ENCODE measurements at places on chromosomes 6 and 20.
A peak's percentile ranks its signal among the peaks of the same experiment; 100 is the strongest.

GRCh38 chr6:62236784-62237183, 49.2 kb downstream of the KHDRBS2 start:
- DNase-seq = no peak

DNA sequence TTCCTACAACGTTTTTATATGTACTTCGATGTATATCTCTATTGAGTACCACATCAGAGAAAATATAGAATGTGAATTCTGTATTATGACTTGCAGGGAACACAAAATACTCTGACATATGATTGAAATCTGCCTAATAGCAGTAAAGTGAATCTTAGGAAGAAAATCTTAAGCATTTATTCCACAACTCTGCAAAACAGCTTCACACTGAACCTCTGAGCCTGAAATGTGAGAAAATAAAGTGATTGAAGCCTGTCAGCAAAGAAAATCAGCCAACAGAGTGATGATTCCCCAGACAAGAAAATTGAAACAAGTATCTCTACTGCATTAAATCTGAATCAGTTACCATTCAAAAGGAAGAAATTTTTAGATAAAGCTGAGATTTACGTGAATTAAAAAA, 499.5 kb upstream of the RNF217 start:
- DNase-seq = no peak

DNA sequence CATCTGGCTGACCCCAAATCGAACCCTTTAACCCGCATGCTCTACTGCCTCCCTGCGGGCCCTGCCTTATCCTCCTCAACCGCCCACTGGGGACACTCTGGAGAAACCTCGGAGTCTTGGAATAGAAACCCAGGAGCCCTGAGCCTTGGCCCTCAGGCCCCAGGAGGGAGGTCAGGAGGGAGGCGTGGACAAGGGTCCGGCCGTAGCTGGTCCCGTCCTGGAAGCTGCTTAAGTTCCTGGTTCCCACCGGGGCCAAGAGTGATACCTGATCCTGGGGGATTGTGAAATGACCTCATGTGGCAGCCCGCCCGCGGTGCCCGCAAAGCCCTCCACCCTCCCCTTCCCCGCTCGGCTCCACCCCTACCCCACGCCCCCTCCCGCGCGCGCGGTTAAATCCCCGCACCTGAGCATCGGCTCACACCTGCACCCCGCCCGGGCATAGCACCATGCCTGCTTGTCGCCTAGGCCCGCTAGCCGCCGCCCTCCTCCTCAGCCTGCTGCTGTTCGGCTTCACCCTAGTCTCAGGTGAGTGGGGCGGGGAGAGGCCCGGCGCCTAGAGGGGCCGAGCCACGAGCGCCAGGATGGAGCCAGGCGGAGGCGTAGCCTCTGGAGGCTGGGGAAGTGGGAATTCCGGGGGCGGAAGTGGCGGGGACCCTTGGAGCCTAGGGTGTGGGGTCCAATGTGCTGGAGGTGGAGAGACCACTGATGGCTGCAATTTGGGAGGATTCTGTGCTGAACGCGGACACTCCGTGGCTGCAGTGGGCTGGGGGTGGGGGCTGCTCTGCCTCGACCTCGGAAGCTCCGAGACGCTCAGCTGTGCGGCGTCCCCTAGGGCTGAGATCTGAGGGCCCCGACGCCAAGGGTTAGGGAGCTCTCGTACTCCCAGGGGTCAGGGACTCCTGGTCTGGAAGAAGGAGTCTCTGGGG, at the start of gene WFDC2:
Gene WFDC2 (plus strand): TSS at position 418 of the 926 bp plus-strand sequence. CDS start 29 bp downstream, at position 447.
- no peak for DNase-seq

- no peak for DNase-seq
Observed at GRCh38 chr20:46324960-46325703, 16.8 kb upstream of the CDH22 start.

GRCh38 chr6:52503851-52504781, 72.7 kb downstream of the TRAM2 start:
- no peak for DNase-seq

- peak; percentile 78 for DNase-seq
Observed at GRCh38 chr20:10558635-10559187, 115.1 kb downstream of the JAG1 start.

- DNase-seq = no peak
Observed at GRCh38 chr6:11093376-11093625, 333 bp upstream of the SMIM13 start.

- no peak for DNase-seq
Observed at GRCh38 chr6:75600768-75601167, 912 bp upstream of the SENP6 start.

GRCh38 chr6:115891750-115892149, 168.9 kb downstream of the FRK start:
- no peak for DNase-seq

DNA sequence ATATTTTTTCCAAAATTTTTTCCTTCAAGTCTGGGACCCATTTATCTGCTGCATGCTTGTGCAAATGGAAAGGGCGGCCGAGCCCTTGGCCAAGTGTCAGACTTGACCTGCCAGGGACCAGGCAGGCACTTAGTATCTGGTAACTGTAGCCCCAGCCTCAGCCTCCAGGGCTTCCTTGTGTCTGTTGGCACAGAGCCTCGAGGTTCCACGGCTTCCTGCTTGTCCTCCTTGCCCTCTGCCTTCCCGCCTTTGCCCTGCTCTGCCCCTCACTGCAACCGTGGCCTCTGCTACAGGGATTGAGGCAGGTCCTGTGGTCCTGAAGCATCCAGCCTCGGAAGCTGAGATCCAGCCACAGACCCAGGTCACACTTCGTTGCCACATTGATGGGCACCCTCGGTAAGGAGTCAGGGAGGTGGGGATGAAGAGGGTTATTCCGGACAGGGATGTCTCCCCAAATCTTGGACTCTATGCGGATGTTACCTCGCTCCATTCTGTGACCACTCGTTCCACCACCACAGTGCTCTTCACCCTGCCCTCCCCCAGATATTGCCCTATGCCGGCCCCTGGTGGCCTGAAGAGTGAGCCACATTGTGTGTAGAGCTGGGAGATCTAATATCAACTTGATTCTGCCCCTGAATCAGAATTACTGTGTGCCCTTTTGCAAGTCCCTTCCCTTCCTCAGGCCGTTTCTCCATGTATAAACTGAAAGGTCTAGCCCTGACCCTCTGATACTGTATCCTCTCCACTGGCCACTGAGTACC, 41.5 kb upstream of the SRF start:
- no peak for DNase-seq

GRCh38 chr20:33833333-33833732, 22.2 kb downstream of the CHMP4B start:
- DNase-seq = no peak

DNA sequence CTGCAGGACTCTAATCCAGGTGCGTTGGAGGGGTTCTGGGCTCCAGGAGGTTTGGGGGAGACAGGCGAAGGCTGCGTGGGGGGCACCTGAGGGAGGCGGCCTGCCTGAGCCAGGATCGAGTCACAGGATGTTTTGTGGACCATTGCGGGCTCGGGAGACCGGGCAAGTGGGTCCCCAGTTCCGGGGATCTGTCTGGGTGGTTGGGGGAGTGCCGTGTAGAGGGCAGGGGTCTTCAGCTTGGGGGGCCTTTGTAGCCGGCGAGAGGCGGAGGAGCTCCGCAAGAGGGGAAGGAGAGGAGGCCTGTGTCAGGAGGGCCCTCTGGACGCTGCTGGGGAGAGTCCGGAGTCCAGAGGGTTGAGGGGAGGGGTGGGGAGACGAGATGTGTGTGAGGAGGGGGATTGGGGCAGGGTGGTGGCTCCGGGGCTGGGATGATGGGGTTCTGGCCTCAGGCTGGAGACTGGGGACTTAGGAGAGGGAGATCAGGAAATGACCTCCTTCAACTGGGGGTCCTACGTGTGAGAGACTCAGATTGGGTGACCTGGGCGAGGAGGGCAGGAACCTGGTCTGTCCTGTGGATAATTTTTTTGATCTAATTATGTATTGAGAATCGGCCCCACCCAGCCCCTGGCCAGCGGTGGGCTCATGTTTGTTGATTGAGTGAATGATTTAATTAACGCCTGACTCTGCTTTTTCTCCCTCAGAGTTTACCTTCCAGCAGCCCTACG, 505 bp downstream of the SNAI1 start:
- no peak for DNase-seq

DNA sequence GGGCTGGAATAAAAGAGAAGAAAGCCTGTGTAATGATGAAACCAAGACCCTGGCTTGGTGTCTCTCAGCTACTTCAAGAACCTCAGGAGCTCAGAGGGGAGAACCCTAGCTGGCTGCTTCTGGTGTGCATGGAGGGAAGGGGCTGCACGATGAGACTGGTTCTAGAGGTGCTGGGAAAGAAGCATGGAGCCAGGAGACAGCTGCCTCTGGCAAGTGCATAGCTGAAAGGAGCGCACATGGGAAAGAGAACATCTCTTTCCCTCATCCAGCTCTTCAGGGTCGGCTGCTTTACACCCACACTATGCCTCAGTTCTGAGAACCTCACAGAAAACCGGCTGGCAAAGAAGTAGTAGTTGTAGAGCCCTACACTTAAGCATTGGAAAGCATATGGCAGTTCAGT, 139.5 kb downstream of the QKI start:
- no peak for DNase-seq

DNA sequence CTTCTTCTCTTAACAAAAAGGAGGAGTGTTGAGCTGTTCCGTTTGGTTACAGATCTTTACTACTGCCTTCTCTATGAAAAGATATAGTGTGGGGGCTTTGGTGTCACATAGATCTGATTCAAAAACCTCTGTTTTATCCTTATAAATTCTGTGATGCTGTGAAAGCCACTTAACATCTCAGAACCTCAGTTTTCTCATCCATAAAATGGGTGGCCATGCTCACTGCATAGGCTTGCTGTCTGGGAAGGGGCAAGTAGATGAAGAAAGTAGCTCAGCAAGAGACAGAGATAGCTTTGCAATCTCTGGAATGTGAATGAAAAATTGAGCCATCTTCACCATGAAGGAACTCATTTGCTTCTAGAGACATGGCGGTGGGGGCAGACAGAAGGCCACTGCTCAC, 31.6 kb upstream of the RNF24 start:
- no peak for DNase-seq

DNA sequence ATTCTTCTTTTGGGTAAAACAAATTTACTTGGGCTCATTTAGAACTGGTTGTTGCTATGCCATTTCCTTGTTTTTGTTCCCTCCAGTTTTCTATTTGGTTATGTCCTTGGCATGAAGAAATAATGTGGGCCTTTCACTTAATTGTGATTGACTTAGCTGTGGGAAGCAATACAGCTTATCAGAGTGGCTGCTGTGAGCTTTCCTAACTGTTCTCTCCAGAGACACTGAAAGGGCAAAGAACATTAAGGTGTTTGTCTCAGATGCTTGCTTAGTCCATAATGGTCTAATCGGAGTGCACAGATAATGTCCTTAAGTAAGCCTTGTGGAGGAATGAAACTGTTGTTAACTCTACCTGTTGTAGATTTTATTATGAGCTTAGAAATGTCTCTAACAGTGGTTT, 56.6 kb downstream of the SH3BGRL2 start:
- no peak for DNase-seq

DNA sequence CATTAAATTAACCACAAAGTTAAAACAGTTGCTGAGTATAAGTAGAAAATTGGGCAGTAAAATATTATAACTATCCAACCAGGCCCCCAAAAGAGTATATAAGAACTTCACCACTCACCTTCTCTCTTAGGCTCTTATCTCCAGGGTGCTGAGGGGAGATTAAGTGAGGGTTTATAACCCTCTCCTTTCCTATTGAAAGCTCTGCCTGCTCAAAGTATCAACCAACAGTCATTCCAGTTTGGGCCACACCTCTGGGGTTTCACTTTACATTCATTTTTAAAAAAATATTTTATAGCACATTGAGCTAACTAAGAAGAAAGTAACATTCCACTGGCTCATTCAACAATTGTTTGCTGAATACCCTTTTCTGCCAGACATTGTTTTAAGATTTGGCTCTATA, 22.1 kb downstream of the GSTA4 start:
- DNase-seq = no peak

DNA sequence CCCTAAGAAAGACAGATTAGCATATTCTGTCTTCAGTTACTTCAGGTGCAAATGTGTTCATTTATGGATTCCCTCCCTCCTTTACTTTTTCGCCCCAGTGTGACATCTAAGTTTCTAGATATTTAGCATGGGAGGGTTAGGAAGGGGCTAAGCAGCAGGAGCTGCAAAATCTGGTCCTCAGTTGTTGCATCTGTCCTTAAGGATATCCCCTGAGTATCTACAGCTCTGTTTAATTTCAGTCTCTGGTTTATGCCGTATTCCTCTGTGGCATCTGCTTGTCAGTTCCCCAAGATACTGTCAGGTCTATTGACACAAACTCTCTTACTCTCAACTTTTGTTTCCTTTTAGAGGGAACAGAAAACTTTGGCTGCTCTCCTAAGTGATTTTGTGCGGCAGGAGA, 754.6 kb upstream of the MAP3K7 start:
- DNase-seq = no peak

DNA sequence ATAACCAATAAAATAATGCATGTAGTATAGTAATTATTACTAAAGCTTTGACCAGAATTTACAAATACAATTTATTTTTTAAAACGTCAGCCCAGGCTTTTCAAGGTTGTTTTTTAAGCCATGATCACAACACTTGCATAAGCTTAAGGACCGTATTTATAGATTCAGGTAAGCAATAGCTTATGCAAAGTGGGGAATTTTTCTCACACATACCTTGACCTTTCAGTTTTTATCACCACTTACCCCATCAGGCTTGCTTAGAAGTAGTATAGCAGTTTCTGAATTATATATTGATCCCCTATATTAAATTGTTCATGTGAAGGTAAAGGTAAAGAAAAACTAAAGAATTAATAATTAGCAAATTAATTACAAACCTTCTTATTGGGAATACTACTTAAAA, 232.3 kb upstream of the FKBP1C start:
- no peak for DNase-seq

DNA sequence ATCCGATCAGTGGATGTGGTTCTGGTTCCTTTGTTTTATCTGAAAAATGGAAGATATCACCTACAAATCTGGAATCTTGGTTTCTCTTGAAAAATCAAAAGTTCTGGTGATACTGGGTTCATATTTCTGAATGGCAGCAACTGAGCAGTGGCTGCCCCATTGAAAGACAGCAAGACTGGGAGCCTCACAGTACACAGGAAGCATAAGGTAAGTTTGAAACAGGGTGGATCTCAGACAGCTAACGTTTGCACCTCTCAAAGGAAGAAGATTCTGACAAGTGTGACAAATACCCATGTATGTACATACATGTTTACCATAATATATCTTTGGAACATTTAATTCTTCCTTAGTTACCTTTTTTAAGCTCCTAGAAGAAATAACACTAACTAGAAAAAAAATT, at the start of gene SAMD3:
Gene SAMD3 (minus strand): TSS at position 177 of the 400 bp plus-strand sequence. CDS start 7,678 bp downstream, outside the sequence.
- no peak for DNase-seq

GRCh38 chr20:7392542-7393206, 547.6 kb downstream of the HAO1 start:
- no peak for DNase-seq

DNA sequence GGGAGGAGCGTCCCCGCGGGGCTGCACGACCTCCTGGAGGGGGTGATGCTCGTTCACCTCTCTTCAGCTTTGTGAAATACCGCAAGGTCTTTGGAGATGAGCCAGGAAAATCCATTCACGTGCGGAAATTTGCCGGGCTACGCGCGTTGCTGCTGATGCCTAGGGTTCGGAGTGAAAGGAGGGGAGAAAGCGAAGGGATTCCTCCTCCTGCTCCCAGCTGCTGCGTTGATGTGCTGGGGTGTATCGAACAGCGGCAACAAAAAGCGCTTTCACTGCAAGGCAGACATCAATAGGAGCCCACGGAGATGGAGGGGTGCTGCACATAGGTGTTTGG, 391 bp upstream of the B3GAT2 start:
- no peak for DNase-seq

Data from T-helper 2 cell treated with Interferon-gamma antibody and Interleukin-4, amounts not matched to agents 5 μg/mL and 100 μg/mL, for 36 hours (primary cell).